NCI-H1694 (cell line): ENCODE measurements at places on chromosomes 16 and 17.
A peak's percentile ranks its signal among the peaks of the same experiment; 100 is the strongest.

DNA sequence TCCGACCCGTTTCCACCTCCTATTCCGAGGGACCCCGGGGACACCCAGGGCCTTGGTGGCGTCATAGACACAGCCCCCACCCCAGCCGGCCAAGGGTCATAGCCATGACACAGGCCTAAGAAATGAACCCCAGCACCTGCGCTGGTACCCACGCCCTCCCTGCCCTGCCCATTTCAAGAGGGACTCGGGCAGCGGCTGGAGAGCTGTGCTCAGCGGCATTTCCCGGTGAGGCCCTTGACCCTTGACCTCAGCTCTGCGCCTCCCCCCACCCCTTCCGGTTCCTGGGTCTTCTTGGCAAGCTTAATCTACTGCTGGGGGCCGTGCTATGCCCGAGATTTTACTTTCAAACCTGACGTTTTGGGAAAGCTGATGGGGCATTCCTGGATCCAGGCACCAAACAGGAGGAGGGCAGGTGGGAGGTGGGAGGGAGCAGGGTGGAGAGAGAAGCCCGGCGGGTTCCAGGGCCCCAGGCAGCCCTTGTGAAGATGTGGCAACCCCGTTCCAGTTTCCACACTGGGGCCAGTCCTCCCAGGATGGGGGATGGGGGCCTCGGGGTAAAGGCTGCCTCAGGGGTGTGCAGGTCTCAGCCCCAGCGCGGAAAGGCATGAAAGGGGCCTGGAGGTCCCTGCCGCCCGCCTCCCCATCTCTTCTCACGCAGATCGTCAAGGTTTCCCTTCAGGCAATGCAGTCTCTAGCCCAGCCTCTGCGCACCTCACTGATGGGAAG, at the start of gene SLC22A31:
Gene SLC22A31, minus strand, starts transcription at position 414 of the 726 bp plus-strand sequence. Its CDS starts 36 bp downstream, at position 378.
- DNase-seq = no peak

DNA sequence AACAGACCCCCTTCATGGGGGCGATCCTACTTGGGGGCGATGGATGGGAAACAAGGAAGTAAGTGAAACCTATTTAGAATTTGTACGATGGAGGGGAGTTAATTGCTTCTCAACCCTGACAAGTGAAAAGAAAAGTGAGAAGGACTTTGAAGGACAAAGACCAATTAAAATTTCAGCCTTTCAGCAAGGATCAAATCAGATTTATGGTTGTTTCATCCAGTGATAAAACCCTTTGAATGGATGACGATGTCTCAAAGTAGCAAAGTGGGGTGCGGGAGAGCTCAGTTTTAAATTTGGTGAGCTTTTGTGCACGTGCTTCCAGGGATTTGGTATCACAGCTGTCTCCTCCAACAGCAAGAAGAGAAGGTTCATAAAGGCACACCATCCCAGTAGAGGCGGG, 51.7 kb downstream of the CMIP start:
- DNase-seq = no peak

GRCh38 chr16:84117494-84117843, 727 bp upstream of the MBTPS1 start:
- DNase-seq = no peak

DNA sequence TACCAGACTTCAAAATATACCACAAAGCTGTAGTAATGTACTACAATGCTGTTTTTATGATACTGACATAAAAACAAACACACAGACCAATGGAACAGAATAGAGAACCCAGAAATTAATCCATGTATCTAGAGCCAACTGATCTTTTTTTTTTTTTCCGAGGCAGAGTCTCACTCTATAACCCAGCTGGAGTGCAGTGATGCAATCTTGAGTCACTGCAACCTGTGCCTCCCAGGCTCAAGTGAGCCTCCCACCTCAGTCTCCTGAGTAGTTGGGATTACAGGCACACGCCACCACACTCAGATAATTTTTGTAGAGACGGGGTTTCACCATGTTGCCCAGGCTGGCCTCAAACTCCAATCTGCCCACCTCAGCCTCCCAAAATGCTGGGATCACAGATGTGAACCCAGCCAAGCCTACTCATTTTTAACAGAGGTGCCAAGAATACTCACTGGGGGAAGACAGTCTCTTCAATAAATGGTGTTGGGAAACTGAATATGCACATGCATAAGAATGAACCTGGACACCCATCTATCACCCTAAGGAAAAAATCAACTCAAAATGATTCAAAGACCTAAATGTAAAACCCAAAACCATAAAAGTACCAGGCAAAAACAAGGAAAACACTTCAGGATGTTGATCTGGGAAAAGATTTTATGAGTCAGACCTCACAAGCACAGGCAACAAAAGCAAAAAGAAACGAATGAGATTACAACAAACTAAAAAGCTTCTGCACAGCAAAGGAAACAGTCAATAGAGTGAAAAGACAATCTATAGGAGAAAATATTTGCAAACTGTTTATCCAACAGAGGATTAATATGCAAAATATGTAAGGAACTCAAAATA, 63.1 kb downstream of the STX8 start:
- no peak for DNase-seq

GRCh38 chr16:4511441-4512082, 27.0 kb downstream of the CDIP1 start:
- DNase-seq = peak; percentile 65

DNA sequence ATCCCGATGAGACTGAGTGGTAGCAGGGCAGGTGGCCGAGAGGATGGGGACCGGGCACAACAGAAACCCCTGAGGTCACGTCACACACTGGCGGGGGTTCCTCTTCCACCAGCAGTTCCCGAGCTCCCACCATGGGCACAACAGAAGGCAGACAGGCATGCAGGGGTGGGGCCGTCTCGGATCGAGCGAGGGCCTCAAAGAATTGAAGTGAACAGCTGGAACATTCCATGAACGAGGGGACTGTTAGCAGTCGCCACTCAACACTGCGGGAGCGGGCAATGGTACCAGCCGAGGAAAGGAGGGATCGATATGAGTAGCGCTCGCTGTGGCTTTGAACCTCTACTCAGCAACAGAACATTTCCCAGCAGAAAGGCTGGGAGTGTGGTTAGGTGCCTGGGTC, 5.3 kb downstream of the CEP131 start:
- DNase-seq = no peak

DNA sequence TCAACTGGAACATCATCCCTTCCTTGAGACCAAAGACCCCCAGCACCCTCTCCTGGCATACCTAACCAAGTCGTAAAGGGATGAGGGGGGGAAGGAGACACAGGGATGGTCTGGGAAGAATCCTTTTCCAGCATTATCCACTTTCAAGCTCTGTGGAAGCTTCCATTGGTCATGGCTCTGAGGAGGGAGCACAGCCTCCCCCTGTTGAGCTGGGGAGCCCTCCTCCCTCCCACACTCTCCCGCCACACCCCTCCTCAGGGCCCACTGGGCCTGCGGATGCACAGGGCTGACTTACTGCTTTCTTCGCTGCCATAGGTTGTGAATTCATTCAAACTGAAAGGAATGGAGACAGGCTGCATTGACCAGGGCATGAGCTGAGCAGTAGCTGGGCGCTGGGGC, 12.4 kb downstream of the CSF3 start:
- no peak for DNase-seq

- no peak for DNase-seq
Measured at GRCh38 chr16:55810451-55810961, 22.4 kb downstream of the CES1 start.

- DNase-seq = no peak
Measured at GRCh38 chr17:76943202-76943601, 75.0 kb downstream of the MGAT5B start.

GRCh38 chr17:63442549-63443035, 3.5 kb downstream of the CYB561 start:
- peak; percentile 41 for DNase-seq

DNA sequence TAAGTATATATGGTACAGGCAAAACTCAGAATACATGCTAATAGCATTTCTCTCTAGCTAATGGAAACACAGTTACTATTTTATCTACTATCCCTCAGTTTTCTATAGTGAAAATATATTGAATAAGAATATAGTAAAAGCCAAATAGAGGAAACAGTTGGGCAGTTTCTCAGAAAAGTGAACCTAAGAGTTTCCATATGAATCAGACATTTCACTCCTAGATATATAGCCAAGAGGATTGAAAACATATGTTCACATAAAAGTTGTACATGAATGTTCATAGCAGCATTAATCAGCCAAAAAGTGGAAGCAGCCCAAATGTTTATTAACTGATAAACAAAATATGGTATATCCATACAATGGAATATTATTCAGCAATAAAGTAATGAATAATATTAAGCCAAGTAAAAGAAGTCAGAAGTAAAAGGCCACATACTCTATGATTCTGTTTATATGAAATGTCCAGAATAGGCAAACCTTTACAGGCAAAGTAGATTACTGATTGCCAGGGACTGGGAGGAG, 134.6 kb downstream of the CYB561 start:
- no peak for DNase-seq

DNA sequence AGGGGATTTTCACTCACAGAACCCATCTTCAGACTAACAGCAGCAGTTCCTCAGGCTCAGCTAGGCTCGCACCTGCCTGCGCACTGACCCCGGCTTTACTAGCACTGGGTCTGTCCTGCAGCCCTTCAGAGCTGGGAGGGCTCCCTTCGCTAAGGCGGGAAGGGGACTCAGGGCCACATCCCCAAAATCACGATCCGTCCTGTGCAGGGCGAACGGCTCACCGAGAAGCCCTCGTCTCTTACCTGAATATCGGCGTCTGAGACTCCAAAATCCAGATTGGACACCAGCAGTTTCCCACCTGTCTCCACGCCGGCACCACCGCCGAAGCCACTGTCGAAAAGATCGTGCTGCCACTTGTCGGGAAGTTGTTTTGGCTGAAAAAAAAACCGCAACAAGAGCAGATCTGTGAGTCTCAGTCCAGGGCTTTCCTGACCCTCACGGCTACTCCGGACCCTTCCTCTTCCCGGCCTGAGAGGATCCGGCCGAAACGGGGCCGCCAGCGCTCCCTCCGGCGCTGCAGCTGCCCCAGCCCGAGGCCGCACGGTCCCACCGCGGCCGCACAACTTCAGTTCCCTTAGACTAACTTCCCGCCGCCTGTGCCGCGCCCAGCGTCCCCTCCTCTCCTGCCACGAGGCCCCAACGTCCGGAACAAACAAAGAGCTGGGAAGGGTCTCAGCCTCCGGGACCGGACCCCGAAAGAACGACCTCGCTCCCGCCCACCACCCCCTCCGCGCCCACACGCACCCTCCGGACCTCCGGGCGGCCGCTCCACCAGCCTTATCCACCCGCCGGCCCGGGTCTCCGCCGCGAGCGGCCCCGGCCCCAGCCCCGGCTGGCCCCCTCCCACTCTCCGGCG, 711 bp downstream of the ALYREF start:
- no peak for DNase-seq

DNA sequence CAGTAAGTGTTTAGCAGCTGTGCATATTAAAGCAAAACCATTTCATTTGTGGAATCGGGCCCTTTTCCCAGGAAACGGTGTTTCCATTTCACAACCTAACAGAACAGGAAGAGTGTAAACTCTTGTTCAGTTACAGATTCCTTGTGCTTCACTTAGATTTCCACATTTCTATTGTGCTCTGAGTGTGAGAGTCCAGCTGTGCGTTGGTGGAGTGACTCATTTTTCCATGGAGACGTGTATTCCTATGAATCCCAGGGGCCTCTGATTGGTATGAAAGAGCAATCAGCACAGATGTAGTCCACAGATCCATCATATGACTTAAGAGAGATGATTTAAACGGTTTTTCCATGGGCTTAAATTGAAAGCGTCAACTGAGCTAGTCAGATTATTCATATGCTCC, 13.3 kb upstream of the CAVIN1 start:
- no peak for DNase-seq

- no peak for DNase-seq
Measured at GRCh38 chr17:83101805-83102480, 22.5 kb downstream of the METRNL start.

DNA sequence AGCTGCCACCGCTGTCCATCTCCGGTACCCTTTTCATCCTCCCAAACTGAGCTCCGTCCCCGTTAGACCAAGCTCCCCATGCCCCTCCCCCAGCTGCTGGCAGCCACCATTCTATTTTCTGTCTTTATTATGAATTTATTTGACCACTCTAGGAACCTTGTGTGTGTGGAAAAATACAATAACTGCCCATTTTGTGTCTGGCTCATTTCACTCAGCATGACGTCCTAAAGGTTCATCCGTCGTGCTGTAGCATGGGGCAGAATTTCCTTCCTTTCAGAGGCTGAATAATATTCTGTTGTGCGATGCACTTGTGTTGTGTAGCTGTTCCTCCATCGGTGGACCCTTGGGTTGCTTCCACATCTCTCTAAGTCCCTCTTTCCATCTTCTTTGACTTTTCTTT, 263.1 kb downstream of the SEC14L1 start:
- DNase-seq = no peak

DNA sequence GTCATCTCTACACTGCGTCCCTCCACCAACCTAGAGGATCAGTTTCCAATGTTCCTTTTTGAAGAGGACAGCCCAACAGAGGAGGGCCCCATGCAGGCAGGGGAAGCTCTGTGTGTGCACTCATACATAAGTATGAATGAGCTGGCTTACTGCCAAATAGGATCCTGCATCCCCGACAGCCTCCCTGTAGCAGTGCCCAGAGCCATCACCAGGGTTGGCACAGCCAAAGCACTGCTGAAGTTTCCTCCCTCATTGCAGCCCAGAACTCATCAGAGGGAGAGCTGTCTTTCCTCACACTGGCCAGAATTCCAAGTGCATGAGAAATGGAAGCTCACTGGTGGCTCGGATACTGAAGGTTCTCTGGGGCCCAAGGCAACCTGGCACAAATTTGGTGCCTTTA, 114.4 kb downstream of the ASIC2 start:
- no peak for DNase-seq

DNA sequence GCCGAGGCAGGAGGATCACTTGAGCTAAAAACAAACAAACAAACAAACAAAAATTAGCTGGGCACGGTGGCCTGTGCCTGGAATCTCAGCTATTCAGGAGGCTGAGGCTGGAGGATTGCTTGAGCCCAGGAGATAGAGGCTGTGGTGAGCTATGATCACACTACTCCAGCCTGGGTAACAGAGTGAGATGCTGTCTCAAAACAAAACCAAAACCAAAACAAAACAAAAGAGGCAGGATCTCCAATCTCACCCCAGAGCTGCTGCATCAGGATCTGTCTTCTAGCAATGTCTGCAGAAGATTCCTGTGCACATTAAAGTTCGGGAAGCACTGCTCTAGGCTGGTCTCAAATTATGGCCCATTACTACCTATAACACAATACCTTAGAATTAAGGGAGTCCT, 43.1 kb downstream of the MAP2K6 start:
- no peak for DNase-seq

DNA sequence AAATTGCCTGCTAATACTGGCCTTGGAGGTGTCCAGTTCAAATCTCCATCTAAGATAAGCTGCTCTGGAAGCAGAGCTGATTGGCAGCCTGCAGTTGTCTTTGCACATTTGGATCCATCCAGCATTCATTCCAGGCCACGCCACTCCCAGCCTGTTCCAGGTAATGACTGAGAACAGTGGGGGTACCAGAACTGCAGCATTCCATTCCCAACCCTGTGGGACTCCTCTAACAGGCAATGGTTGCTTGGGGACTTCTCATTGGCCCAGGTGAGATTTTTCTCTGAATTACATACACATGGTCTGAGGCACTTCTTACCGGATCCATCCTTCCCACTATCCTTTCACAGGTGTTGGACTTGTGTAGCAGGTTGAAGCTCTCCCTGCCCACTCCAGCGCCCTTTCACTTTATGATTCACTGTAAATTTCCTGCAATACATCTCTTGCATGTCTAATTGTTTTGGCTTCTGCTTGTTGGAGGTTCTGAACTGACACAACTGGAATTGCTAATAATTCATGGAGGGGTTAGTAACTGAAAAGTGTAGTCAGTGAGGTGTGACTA, 206.1 kb upstream of the ZFHX3 start:
- no peak for DNase-seq

- DNase-seq = no peak
Measured at GRCh38 chr16:52758473-52758855, 211.5 kb upstream of the TOX3 start.

GRCh38 chr16:55569025-55569424, 2.5 kb downstream of the CAPNS2 start:
- no peak for DNase-seq
